ENCODE measurements at places on chromosomes 6 and 20.

GRCh38 chr6:138246650-138247440 lies 28.6 kb upstream of the PBOV1 start:
- DNase-seq = no peak

DNA sequence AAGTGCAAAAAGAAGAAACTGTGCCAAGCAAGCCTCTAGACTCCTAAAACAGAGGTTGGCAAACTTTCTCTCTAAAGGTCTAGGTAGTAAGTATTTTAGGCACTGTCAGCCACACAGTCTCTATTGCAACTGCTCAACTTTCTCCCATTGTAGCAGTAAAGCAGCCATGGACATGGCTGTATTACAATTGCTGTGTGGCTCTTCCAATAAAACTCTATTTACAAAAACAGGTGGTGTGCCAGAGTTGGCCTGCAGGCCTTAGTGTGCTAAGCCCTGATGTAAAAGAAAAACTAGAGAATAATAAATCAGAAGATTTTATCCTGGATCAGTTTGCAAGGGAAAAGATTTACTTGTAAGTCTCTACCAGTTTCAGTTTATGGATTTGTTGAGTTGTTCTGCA lies 74.0 kb downstream of the CRYBG1 start:
- DNase-seq = no peak

- DNase-seq = no peak
Measured at GRCh38 chr20:64241061-64241460, 14.5 kb upstream of the PCMTD2 start.

DNA sequence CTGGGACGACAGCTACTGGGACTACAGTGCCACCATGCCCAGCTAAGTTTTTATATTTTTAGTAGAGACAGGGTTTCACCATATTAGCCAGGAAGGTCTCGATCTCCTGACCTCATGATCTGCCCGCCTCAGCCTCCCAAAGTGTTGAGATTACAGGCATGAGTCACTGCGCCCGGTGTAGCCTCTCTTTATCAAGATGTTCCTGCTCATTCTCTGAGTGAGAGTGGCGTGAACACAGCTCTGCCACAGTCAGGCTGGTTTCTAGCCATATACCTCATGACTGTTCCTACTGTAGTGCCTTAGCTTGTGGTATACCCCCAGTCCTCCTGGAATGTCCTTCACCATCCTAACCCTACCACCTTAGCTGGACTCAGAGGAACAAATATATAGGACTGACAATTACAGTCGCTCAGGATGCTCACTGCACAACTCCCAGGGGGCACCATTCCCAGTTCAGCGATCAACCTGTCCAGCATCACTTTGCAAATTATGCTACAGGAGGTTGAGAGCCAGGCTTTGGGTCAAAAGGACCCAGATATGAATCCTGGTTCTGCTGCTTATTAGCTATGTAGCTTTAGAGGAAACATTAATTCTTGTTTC lies 86.3 kb downstream of the CHMP4B start:
- DNase-seq = no peak

DNA sequence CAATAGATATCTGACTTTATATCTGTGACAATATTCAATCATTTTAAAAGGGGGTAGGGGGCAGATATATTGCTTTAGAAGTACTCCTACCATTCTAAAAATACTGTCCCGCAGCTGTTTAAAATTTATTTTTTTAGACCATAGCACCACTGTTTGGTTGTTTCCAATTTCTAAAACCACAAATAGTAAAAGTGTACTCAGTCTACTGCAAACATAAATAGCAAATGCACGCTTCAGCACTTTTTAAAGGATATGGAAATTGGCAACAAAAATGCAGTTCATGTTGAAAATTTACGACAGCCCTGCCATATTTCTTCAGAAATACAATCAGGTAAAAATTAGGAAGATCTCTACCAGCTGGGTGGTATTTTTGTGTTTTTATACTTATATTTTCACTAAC lies 132.0 kb upstream of the RUNX2 start:
- no peak for DNase-seq

DNA sequence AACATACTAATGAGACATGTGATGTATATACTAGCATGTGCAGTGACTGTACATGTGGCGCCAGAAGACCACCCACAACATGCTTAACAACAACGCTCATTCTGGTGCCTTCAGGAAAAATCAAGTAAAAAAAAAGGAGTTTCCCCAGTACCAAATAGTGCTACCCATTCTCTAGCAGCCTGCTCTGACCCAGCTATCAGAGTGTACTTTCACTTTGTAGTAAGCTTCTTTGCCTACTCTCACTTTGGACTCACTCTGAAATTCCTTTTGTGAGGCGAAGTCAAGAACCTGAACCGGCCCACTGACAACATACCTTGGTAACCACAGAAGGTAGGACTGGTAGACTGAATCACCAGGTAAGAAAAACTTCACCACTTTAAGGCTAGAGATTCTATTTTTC lies 1100.0 kb downstream of the GRIK2 start:
- no peak for DNase-seq

GRCh38 chr20:33310327-33310899 lies 27.4 kb downstream of the BPIFB1 start:
- no peak for DNase-seq

DNA sequence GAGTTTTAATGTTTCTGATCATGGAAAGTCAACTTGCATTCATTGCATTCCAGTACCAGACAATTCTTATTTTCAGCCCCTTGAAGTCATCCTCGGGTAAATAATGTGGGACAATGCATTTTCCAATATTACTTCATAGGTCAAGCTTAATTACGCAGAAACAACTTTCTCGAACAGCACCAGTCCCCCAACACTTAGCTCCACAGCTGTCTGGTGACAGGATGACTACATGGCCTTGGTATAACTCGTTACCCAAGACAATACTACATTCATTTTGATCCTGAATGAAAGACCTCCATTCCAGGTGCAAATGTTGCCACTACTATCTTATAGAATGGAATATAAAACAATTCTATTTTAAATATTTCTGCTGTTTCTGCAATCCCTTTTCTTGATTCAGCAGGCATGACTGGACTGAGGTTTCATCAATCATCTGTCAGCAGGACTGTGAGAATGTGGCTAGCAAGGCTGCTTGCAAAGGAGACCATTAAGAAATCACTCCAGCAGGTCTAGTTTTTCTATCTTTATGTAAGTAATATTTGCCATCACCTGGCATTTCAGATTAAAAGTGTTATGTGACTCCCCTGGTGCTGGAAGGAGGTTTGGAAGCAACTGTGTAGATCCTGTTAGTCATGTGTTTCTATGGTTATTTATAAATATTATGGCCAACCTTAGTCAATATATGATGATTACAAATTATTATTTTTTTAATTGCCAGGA lies 147.9 kb downstream of the HAO1 start:
- DNase-seq = no peak

DNA sequence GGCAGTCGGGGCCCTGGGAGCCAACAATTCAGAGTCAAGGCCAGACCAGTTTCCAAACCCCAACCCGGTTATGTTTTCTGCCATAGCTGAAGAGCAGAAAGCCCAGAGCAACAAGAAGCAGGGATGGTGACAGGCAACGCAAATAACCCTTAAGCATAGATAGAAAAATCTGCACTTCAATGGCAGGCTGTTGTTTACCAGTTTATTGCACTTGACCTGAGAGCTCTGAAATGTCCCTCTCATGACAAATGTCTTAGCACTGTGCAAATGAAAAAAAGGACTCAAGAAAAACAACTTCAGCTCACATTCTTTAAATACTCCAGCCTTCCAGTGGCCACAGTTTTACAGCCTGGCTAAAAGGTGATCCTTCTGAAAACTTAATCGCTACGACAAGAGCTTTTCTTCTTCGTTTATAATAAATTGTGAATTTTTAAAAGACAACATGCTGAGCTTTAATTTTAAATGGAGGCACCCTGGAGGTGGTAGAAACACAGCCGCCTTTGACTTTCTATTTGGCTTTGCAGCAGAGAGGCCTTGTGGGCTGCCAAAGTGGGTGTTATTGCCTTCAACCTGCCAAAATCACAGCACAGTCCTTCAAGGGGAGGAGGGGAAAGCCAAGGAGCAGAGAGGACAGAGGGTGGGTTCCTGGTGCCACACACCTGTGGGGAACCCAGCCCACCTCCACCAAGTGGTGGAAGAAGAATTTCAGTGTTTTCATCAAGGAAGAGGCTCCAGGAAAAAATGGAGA lies 289.5 kb upstream of the CDYL start:
- DNase-seq = no peak

- DNase-seq = no peak
Measured at GRCh38 chr20:50400705-50401586, 109.2 kb upstream of the PTPN1 start.

GRCh38 chr20:33781133-33781532 lies 30.0 kb upstream of the CHMP4B start:
- no peak for DNase-seq

GRCh38 chr6:129453073-129453472 lies 256.9 kb downstream of the ARHGAP18 start:
- no peak for DNase-seq

DNA sequence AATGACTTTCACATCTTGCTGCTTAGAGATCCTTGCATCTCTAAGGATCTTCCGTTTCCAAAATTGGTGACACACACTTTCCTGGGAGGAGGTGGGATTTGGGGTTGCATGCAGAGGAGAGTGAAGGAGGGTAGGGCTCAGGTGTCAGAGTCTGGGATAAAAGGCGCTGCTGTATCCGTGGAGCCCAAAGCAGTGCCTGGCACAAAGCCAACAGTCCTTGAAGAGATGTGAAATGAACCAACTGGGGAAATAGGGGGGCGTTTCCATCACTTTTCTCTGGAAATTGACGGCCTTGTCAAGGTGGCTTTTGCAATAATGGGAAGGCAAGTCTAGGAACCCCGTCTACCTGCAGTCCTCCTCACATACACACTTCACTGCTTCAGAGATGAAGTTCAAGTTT lies 59.5 kb upstream of the NELFCD start:
- no peak for DNase-seq

GRCh38 chr20:56860413-56860812 lies 231.3 kb downstream of the TFAP2C start:
- DNase-seq = no peak

- no peak for DNase-seq
Measured at GRCh38 chr20:24543168-24543567, 73.7 kb downstream of the SYNDIG1 start.

GRCh38 chr6:162019349-162019748 lies 708.2 kb downstream of the PRKN start:
- DNase-seq = no peak

DNA sequence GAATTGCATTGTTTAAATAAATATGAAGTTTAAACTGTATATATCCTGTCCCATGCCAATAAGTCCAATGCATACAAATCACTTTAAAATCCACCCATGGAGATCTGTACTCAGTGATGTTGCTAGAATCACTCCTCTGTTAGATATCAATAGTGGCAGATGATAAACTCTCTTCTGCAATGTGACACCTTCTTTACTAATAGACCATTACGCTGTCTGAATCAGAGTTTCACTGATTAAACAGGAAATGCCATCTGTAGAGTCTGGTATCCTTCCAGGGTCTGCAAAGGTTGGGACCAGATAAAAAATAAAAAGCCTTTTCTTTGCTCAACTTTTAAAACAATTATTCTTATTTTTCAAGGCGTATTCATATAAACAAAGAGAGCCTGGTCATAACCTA lies 134.5 kb downstream of the EDN3 start:
- DNase-seq = no peak

DNA sequence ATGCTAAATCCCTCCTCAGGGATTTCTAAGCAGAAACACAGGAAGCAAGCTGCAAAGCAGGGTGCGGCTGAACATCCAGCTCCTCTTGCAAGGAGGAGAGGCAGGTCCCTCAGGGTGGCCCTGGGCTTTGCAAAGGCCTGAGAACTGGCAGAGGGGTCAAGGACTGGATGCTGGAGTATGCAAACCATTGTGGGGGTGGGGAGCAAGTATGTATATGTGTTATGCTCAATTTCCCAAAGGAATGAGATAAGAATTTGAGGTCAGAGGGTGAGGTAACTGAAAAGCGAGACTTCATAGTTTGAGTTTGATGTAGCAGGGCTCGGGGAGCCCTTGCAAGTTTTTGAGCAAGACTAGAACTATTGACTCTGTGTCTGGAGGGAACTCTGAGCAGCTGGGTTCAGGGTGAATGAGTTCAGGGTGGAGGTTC lies 11.2 kb downstream of the SLC22A2 start:
- no peak for DNase-seq

DNA sequence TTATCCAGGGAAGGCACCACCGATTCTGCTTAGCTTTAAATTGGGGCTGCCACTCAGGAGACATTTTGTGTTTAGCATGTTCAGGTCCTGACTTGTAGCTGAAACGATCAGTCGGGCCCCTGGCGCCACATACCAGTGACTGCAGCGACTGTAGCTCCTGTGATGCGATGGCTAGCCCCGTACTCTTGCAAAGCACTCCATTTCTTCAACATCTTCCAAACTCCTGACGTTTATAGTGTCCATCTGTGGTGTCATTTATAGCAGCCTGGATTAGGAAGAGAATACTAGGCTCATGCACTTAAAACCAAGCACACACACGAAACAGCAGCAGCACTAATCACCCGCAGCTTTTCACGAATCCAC lies 13.0 kb downstream of the POU3F2 start:
- no peak for DNase-seq

DNA sequence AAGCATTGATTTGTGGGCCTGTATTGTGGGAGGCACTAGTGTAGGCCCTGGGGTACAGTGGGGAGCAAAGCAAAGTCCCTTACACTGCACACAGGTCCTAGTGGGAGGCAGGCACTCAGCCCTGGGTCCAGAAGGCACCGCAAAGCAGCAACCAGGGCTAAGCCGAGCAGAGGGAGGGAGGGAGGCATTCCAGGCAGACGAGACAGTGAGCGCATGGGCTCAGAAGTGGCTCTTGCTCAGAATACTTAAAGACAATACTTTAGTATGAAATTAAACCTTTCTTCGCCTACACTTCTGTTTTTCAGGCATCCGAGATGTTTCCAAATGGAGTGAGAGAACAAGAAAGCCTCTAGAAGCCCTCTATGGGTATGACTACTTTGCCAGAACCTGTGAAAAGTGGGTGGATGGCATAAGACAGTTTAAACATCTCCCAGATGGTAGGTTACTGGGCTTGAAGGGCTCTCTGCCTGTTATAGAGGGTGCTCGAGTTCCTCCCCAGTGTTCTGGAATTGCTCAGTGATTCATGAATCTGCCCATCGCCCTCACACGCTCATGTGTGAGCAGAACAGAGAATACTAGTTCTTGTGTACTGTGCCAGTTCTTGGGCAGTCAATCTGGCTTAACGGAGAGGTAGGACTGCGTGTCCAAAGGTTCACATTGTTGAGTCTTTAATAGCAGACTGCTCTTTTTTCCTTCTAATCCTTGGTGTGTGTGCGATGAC lies 18.7 kb downstream of the BPHL start:
- DNase-seq = no peak

GRCh38 chr6:5181510-5182317 lies 79.0 kb downstream of the LYRM4 start:
- no peak for DNase-seq

DNA sequence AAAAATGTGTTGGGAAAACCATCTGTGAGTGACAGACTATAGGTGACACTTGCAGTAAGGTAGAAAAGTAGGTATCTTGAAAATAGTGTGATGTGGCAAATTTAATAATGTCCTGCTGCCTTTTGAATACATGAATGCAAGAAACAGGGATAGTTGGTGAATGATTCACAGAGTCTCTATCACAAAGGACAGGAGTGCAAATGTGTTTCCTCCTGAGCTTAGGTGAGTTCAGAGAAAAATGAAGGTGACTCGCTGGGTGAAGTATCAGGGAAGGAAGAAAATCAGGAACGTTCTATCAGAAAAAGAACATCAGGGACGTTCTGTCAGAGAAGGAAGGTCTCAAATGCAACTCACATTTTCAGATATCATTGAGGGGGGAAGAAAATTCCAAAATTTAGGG lies 557.8 kb upstream of the SLC35B3 start:
- no peak for DNase-seq

All from tibial artery (tissue), 4 donors.